ENCODE measurements at places on chromosomes 6 and 20. TPM values are rescaled to one million over a fixed set of nuclear protein-coding genes. Genes with fewer than 3 reads are reported as not detected.

GRCh38 chr20:45230631-45231030 is 9.5 kb downstream of the SEMG2 start:
- DNase-seq = no peak

SMOC2 gene
- not detected for total RNA-seq

GRCh38 chr6:165950316-165950715 is 217.3 kb downstream of the TBXT start:
- DNase-seq = no peak

- DNase-seq = no peak
These were observed 96.5 kb downstream of the PLEKHG1 start for GRCh38 chr6:150696190-150696589.

ZNF334 gene
- 4.2 TPM for total RNA-seq

PI3 gene
- total RNA-seq = not detected

DNA sequence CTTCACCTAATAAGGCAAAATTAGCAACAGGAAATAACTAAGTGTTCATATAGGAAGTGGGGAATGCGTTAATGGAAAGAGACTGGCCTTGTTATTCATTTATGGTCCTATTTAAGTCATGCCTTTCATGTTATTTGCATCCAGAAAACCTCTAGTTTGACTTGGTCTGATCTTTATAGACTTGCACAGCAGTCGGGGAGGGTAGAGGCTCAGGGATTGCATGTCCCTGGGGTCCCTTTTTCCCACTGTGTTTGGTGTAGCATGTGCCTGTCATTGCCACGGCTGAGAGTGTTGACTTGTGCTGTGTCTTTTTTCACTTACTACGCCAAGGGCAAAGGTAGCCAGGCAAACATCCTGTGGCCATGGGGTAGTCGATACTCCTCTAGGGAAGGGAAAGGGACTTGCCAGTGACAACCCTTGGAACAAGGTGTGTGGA is 105.4 kb upstream of the RIN2 start:
- DNase-seq = no peak

Data from activated CD8-positive, alpha-beta T cell treated with anti-CD3 and anti-CD28 coated beads for 36 hours (primary cell).